ENCODE measurements at places on chromosomes 1 and 21.

DNA sequence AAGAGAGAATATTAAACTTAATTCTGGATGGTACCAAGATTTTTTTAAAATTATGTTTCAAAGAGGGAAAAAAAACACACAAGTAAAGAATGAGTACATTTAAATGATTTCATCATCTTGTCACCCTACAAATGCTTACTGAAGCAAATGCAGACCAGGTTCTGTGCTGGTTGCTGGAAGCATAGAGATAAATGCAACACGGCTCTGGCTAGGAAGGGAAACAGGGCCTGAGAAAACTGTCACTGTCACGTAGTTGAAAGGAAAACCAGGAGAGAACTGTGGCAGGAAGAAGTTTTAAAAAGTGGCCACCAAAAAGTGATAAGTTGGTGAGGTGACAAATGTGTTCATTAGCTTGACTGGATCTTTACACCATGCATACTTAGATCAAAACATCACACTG lies 336.9 kb upstream of the NFIA start:
- DNase-seq = no peak

GRCh38 chr1:89206373-89206772 lies 7.6 kb upstream of the GBP4 start:
- DNase-seq = no peak

- DNase-seq = no peak
These were observed 166.1 kb downstream of the RERE start for GRCh38 chr1:8651236-8651890.

DNA sequence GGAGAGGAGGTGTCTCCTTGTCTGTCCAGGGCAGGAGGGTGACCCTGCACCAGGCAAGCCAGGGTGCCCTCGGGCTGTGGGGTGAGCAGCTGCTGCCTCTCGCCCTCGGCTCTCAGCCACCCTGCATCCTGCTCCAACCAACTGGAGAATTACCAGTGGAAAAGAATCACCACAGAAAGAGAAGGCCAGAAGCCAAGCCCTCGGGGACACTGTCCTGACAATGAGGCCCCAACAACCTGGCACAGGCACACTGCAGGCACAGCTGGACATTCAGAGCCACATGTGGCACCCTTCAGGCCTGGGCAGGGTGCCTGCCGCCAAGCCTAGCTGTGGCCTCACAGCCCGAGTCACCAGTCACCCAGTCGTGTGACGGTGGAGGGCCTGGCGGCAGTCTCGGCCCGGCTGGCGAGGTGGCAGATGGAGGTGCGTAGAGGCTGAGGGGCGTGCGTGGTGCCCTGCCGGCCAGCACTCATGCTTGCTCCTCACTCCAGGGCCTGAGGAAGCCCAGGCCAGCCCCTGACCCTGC lies 12.0 kb downstream of the MEGF6 start:
- no peak for DNase-seq

DNA sequence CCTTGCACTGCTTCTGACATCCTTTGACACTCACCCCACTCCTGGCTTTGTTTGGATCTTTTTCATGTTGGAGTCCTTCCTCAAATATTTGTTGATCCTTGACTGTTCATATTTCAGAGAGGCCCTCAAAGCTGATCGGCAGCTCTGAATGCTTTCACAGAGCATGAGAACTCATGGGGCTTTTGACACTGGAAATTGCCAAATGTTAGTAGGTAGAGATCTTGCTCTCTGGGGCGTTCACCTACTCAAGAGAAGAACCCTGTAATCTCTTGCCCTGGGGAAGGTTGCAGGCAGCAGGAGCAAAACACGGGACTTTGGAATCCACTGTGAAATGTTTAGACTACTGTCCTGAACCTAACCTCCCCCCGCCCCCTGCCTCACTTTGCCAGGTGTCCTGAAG lies 67.4 kb upstream of the STUM start:
- DNase-seq = no peak

GRCh38 chr1:20089328-20090077 lies 19.5 kb downstream of the PLA2G5 start:
- no peak for DNase-seq

- DNase-seq = no peak
These were observed 7.4 kb downstream of the LRRC53 start for GRCh38 chr1:74504933-74505512.

- no peak for DNase-seq
These were observed 10.5 kb downstream of the CITED4 start for GRCh38 chr1:40851643-40852042.

GRCh38 chr1:229234870-229235472 lies 35.9 kb upstream of the RAB4A start:
- DNase-seq = no peak

DNA sequence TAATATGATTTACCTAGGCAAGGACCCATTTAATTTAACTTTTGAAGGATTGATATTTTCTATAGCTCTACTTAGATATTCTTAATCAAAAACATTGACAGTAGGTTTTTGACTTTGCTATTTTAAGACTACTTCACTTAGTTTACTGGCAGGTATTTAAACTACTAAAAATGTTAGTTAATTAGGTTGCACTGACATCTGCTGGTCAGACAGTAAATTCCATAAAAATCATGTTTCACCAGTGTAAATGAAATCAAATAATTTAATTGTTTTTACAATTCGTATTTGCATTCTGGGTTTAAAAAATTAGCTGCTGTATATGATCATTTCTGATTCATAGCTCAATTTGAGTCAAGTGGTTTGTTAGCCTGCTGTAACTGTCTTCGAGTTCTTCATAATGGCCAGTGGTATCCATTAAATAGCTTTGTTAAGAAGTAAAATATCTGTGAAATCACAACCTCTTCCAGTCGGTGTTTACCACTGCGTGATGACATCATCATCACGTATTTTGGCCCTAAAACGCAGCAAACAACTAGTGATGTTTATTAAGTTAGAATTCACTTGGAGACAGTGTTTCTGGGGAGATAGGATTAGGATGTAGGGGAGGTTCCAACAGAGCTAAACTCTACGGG lies 26.2 kb downstream of the EXTL2 start:
- no peak for DNase-seq

DNA sequence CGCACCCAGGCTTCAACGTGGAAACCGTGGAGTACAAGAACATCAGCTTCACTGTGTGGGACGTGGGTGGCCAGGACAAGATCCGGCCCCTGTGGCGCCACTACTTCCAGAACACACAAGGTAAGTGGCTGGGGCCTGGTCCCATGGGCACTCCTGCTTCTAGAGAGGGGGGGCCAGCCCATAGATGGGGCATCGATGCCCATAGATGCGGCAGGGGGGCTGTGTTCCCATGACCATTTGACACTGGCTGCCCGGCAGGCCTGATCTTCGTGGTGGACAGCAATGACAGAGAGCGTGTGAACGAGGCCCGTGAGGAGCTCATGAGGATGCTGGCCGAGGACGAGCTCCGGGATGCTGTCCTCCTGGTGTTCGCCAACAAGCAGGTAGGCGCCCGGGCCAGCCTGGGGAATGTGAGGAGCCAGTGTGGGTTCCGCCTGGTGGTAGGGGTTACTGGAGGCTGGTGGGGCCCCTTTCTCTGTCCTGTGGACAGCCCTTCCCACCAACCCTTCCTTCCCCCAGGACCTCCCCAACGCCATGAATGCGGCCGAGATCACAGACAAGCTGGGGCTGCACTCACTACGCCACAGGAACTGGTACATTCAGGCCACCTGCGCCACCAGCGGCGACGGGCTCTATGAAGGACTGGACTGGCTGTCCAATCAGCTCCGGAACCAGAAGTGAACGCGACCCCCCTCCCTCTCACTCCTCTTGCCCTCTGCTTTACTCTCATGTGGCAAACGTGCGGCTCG lies 5.6 kb downstream of the C1orf35 start:
- DNase-seq = peak; percentile 20

Data from omental fat pad (tissue), 4 donors.